Activated T-cell treated with anti-CD3 and anti-CD28 coated beads, Interleukin-2, amount 50 U/mL, for 72 hours (primary cell): ENCODE measurements at places on chromosomes 13 and 19. TPM values are rescaled to one million over a fixed set of nuclear protein-coding genes. Genes with fewer than 3 reads are reported as not detected.

GRCh38 chr13:22883262-22883840, 297.4 kb upstream of the SGCG start:
- H3K27me3 ChIP-seq = no peaks in the 10 kb centered on the region
- no peaks in the 10 kb centered on the region for H3K4me1 ChIP-seq
- no peak overlapping the region for H3K27ac ChIP-seq
- DNase-seq = no peak

DNA sequence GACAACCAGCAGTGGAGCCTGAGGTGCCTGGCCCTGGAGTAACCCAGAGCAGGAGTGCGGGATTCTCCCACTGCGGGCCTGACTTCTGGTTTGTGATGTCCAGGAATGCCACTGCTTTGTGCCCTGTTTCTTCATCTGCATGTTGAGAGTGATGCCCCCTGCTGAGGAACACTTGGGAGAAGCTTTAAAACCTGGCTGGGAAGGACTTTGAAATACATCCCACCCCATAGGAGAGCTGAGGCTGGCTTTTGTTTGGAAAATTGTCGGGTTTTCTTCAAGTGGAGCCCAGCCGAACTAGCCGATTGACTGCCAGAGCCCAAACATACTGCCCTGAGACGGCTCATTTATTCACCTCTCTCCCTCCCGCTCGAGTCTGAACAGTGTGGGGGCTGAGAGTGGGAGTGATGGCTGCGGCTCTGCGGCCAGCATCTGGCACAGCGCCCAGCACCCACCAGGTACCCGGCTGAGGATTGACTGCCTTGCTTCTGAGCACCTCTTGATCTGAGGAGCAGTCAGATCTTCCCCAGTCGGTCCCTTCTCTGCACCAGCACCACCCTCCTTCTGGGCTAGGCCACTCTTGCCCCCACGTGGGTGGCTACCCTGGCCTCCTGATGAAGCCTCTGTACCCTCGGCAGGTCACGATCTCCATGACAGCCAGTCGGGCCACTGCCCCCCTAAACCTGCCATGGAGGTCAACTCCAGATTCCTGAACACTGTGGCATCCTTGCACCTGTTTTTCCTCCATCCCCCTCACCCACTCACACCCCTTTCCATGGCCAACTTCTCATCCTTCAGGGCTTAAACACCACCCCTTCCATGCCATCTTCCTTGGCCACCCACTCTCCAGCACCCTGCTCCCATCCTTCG, 148.9 kb downstream of the SIPA1L3 start:
- DNase-seq = no peak
- H3K4me3 ChIP-seq = no peak overlapping the region
- H3K27ac ChIP-seq = no peak overlapping the region
- H3K27me3 ChIP-seq = no peaks in the 10 kb centered on the region
- H3K36me3 ChIP-seq = no peaks in the 10 kb centered on the region

- peaks cover 4% of the 10 kb centered on the region for H3K4me1 ChIP-seq
- no peak overlapping the region for H3K4me3 ChIP-seq
- H3K36me3 ChIP-seq = no peaks in the 10 kb centered on the region
These were observed 41.8 kb downstream of the SACS start for GRCh38 chr13:23391752-23392151.

DNA sequence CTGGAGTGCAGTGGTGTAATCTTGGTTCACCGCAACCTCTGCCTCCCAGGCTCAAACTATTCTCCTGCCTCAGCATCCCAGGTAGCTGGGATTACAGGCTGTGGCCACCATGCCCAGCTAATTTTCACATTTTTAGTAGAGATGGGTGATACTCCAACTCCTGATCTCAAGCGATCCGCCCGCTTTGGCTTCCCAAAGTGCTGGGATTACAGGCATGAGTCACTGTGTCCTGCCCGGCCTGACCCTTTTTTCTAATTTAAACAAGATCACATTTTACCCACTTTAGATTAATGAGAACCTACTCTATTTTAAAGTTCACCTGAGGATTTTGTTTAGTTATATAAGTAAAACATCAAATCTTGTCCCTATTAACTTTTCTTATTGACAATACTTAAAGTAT, 91.8 kb upstream of the POSTN start:
- no peak for DNase-seq
- H3K36me3 ChIP-seq = no peaks in the 10 kb centered on the region
- H3K4me1 ChIP-seq = no peaks in the 10 kb centered on the region
- no peaks in the 10 kb centered on the region for H3K27me3 ChIP-seq

DNA sequence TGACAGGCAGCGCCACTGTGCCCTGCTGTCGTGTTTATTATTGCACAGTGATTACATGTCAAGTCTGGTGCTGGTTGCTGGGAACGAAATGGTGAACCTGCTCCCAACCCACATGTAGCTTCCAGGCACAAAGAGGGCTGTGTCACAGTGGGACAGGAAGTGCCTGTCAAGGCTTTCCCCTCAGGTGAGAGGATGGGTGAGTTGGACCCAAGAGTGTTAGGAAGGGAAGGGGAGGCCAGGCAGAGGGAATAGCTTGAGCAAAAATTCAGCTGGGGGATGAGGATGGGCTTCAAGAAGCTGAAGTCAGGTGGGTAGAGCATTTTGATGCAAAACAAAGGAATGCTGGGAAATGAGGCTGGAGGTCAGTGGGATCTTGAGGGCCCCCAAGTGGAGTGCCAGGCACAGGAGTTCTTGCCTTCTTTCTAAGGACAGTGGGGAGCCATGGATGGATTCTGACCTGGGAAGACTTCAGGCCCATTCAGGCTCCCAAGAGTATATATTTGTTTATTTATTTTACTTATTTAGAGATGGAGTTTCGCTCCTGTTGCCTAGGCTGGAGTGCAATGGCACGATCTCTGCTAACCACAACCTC, 8.5 kb upstream of the QTRT1 start:
- H3K36me3 ChIP-seq = peaks cover 14% of the 10 kb centered on the region
- H3K4me1 ChIP-seq = peaks cover 29% of the 10 kb centered on the region
- DNase-seq = no peak

DNA sequence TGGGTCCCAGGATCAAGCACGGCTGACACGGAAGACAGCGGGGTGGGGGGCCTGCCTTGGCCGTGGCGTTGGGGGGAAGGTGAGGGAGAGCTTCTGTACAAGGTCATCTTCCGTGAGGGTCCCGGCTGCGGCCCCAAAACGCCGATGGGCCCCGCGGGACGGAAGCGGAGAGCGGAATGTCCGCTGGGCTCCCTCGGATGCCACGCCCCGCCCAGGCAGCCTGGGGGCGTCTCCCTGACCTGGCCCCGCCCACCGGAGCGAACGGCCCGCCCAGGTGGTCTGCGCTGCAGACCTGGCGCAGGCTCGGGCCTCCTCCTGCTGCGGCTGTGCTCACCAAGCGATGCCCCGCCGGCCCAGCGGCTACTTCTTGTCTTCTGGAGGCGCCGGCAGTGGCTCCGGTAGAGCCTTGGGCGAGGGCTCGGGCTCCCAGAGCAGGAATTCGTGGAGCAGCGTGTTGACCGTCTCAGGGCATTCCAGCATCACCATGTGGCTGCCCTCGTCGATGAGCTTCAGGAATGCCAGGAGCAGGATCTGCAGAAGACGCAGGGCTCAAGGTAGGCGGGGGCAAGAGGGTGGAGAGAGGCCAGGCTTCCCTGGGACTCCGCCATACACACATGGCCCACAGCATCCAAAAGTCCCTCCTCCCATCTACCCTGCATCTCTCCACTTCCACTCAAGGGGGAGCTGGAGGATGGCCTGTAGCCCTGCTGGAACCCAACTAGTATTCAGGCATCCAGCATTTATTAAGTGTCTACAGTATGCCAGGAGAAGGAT, 10.7 kb downstream of the ABHD8 start:
- H3K36me3 ChIP-seq = no peaks in the 10 kb centered on the region
- H3K4me1 ChIP-seq = peaks cover 23% of the 10 kb centered on the region
- DNase-seq = peak; percentile 83
- H3K27me3 ChIP-seq = no peaks in the 10 kb centered on the region
- peak overlapping the region; percentile 88 for H3K4me3 ChIP-seq

- no peaks in the 10 kb centered on the region for H3K27me3 ChIP-seq
- peaks cover 20% of the 10 kb centered on the region for H3K36me3 ChIP-seq
These were observed 3.4 kb upstream of the POLD1 start for GRCh38 chr19:50380751-50381151.

GRCh38 chr13:41494202-41494601, 36.9 kb downstream of the RGCC start:
- H3K27me3 ChIP-seq = no peaks in the 10 kb centered on the region
- H3K27ac ChIP-seq = no peak overlapping the region
- peaks cover 4% of the 10 kb centered on the region for H3K36me3 ChIP-seq

GRCh38 chr19:16799740-16800139, 29.5 kb upstream of the SIN3B start:
- DNase-seq = no peak
- no peak overlapping the region for H3K4me3 ChIP-seq
- H3K4me1 ChIP-seq = no peaks in the 10 kb centered on the region
- H3K27ac ChIP-seq = no peak overlapping the region

DNA sequence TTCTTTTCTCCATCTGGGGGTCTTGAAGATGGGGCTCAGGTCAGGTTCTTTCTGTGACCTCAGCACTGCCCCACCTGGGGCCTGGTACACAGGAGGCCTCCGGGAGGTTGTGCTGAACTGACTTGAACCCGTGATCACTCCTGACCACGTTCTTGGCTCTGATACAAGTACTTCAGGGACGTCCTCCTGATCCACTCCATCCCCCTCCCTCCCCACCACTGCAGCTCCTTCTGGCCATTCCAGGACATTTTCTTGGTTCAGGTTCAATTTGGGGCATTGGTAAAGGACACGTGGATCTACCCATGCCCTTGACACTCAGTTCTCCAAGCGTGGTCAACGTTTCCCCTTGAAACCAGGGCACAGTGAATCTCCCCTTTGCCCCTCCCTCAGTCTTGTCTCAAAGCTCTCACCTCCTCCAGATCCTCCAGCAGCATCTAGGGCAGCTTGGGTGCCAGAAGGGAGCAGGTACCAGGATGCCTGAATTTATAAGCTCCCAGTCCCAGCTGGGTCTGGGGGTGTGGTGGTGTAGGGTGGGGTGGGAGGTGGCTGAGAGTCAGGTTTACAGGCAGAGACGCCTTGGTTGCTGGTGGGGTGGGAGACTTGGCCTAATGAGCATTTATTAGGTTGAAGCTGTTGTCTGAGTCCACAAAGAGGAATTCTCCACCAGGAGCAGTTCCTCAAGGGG, at the start of gene KLK15:
Gene KLK15, minus strand, starts transcription at position 458 of the 685 bp plus-strand sequence. CDS start 2,082 bp downstream, outside the sequence.
- H3K27me3 ChIP-seq = peaks cover 63% of the 10 kb centered on the region
- H3K36me3 ChIP-seq = no peaks in the 10 kb centered on the region
- H3K4me1 ChIP-seq = peaks cover 22% of the 10 kb centered on the region
- DNase-seq = no peak

- no peak overlapping the region for H3K4me3 ChIP-seq
- no peak for DNase-seq
- peaks cover 23% of the 10 kb centered on the region for H3K4me1 ChIP-seq
- no peaks in the 10 kb centered on the region for H3K36me3 ChIP-seq
- no peaks in the 10 kb centered on the region for H3K27me3 ChIP-seq
These were observed 7.0 kb downstream of the ABHD8 start for GRCh38 chr19:17296273-17296672.

DNA sequence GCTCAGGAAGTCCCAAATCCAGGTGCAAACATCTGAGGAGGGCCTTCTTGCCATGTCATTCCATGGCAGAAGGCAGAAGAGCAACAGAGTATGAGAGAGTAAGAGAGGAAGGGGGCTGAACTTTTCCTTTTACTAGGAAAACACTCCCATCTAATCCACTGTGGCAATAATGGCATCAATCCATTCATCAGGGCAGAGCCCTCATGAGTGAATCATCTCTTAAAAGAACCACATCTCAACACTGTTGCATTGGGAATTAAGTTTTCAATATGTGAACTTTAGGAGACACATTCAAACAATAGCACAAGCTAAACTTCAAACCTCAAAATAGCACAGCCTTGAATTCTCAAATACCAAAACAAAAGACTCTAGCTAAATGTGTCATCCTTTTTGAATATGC, 264.5 kb downstream of the KCTD12 start:
- no peaks in the 10 kb centered on the region for H3K4me1 ChIP-seq
- DNase-seq = no peak
- H3K27ac ChIP-seq = no peak overlapping the region
- no peak overlapping the region for H3K4me3 ChIP-seq

DNA sequence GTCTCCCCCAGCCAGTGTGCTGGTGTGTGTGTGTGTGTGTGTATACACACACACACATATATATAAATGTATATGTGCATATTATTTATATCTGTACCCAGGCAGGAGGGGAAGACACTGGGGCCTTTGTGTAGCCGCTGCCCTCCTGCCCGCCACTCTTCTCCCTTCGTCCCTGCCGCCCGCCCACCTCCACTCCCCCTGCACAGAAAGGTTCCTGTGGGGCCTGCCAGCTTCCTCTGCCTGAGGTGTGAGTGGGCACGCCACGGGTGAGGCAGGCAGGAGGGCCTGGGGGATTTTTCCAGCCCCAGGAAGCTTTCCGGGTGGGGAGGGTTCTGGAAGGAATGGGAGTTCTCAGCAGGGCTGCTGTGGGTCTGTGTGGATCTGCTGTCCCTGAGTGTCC, 6.9 kb downstream of the IRF2BP1 start:
- no peak overlapping the region for H3K27ac ChIP-seq
- peaks cover 13% of the 10 kb centered on the region for H3K27me3 ChIP-seq
- no peak for DNase-seq
- no peak overlapping the region for H3K4me3 ChIP-seq

DNA sequence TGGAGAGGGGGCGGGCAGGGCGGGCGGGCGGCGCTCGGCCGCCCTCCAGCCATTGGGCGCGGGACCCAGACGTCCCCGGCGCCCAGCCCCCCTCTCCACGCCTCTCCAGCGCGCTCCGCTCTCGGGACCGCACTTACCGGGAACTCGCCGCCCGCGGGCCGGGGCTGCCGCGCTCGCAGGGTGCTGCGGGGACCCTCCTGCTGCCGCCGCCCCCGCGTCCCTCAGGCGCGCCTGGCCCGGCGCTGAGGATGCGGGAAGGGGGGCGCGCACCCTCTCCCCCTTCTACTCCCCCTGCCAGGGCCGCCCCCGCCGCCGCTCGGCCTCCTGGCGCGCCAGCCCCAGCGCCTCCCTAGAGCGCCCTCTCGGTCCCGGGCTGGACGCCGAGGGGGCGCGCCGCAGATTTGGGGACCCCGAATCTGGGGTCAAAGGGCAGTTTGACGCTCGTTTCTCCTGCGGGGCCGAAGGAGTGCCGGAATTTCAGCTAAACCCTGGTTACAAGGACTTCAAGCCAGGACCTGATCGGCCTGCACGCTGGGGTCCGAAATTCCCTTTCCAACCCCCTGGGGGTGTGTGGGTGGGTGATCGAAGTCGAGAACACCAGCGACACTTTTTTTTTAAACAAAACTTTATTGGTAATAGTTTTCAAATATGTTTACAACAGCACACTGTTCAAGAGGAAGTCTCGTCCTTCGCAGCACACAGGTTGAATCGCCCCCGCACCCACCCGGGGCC, 696 bp upstream of the SAMD1 start:
- peaks cover 15% of the 10 kb centered on the region for H3K4me1 ChIP-seq
- H3K4me3 ChIP-seq = peak overlapping the region; percentile 98
- H3K27me3 ChIP-seq = no peaks in the 10 kb centered on the region
- peaks cover 9% of the 10 kb centered on the region for H3K36me3 ChIP-seq
- peak; percentile 84 for DNase-seq

Gene CEBPA
- 1.0 TPM for total RNA-seq

Gene KLK5
- not detected for total RNA-seq

Gene ZNF534
- total RNA-seq = not detected

Gene TMEM255B
- total RNA-seq = 1.2 TPM

Gene KLK14
- total RNA-seq = 0.69 TPM

Gene FCGBP
- 7.2 TPM for total RNA-seq

Gene RNF17
- total RNA-seq = not detected

Gene SEMA6B
- total RNA-seq = 0.19 TPM

Gene MRPS12
- 57.9 TPM for total RNA-seq

Gene NXNL1
- not detected for total RNA-seq

Gene C19orf85
- not detected for total RNA-seq
